Cardiac fibroblast (primary cell): ENCODE measurements at places on chromosomes 7 and 10.

DNA sequence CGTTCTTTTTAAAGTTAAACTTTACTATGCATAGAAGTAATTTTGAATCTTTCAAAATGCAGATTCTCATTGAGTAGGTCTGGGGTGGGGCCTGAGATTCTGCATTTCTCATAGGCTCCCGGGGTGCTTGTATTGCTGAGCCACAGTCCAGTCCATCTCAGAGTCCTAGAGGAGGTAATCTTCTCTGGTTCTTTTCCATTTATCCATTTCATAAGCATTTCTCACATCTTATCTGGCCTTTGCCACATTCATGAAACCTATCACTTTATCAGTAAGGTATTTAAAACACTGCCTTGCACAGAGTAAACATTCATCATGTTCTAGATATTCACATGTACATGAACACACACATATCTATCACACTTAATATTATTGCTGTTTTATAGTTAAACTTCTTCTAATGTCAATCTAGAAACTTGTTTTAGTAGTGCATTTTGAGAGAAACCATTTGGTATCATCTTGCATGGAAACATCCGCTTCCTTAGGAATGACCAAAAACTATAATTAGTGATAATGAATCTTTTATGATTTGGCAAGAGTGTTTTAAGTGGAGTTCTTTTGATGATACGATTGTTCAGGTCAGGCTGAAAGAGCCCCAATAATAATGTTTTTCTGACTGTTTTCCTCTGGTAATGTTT, 12.0 kb downstream of the GNAI1 start:
- DNase-seq: no peak

DNA sequence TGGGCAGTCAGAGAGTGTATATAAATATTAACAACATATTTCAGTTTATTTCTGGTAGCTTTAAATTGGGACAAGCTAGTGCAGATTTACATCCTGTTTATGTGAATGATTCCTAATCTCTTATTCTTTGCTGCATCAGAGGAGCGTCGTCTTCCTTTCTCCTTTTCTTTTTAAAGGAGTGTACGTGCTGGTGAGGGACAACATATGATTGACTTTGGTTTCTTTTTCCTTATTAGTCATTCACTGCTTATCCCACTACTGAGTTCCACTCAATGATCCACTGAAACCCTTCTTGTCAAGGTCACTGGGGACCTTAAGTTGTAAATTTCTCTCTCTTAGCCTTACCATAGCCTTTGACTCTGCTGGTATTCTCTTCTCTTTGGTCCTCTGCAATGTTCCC, 116.3 kb downstream of the EXOC4 start:
- DNase-seq: peak; percentile 21

DNA sequence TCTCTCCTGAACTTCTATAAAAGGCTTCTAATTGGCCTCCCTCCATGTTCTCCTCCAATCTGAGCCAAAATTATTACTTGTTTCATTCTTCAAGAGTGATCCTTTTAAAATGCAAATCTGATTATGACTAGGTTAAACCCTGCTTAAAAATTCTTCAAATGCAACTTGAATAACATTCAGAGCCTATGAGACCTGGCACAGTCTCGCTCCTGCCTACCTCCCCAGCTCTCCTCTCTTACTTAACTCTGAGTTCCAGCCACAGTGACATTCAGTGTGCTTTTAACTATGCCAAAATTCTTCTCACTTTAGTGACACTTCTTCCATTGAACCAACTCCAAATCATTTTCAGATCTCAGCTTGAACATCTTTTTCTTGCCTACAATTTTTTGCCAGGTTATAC, 68.8 kb downstream of the TMEM168 start:
- no peak for DNase-seq

DNA sequence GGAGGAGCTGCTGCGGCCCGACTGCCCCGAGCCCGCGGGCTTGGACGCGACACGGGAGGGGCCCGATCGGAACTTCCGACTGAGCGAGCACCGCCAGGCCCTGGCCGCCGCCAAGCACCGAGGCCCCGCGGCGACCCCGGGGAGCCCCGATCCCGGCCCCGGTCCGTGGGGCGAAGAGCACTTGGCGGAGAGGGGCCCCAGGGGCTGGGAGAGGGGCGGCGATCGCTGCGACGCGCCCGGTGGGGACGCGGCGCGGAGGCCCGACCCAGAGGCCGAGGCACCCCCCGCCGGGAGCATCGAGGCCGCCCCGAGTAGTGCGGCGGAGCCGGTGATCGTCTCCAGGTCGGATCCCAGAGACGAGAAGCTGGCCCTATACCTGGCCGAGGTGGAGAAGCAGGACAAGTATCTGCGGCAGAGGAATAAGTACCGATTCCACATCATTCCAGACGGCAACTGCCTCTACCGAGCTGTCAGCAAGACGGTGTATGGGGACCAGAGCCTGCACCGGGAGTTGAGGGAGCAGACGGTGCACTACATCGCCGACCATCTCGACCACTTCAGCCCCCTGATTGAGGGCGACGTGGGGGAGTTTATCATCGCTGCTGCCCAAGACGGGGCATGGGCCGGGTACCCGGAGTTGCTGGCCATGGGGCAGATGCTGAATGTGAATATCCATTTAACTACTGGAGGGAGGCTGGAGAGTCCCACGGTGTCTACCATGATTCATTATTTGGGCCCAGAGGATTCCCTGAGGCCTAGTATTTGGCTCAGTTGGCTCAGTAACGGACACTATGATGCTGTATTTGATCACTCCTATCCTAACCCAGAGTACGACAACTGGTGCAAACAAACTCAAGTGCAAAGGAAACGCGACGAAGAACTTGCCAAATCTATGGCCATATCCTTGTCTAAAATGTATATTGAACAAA, 1.4 kb downstream of the OTUD1 start:
- peak; percentile 80 for DNase-seq
